Stimulated activated CD4-positive, alpha-beta T cell treated with anti-CD3 and anti-CD28 coated beads, Interleukin-1b, Interleukin-23, amount 100 ng/mL, for 24 hours (primary cell): ENCODE measurements at places on chromosomes 3 and 15.

DNA sequence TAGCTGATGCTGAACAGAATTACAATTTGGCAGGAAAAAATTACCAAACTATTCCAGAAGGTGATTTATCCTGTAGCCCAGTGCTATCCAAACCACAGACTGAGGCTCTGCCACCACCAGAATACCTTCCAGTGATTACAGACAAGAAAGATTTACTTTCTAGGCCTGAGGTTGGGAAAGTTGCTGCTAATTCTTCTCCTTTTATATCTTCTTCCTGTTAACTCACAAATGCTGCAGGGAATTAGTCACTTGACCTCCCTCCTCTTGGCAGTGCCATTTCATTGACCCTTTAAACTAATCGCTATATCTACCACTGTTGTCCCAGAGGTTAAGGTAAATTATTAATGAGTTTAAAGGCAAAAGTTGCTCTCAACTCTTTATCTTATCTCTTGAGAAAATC, 118.4 kb downstream of the CTNNB1 start:
- no peak for DNase-seq

- no peak for DNase-seq
Observed at GRCh38 chr3:76044601-76045600, 259.6 kb upstream of the ZNF717 start.

DNA sequence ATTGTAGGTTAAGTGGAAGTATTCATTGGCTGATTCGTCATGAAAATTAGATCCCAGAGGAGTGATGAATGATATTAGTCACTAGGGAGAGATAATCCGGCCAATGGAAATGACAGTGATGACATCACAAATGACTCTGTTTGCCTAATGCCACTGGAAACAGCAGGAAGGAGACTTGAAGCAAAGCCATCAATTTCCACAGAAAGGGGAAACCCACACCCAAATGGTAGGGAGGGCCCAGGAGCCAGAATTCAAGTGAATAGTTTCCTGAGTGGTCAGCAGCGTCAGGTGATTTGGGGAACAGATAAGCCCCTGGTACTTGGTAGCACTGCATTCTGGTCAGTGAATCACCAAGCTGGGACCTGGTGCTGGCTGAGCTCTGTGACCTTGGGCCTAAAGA, 3.3 kb upstream of the ADAMTS9 start:
- no peak for DNase-seq

DNA sequence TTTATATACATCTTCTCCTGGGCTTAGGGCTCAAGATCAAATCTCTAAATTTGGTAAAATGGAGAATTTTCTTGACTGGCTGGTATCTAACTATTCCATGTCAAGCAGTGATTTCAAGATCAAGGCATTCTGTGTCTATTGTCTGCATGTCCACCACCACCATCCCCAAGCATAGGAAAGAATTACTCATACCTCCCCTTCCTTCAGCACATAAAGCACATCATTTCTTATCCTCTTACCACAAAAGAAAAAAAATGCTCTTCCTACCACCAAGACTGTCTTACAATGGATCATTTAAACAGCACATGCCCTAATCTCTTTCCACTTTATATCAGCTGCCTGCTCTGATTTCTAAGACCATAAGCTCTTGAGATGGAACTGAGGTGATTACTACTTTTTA, 470.5 kb upstream of the THBS1 start:
- DNase-seq = no peak

DNA sequence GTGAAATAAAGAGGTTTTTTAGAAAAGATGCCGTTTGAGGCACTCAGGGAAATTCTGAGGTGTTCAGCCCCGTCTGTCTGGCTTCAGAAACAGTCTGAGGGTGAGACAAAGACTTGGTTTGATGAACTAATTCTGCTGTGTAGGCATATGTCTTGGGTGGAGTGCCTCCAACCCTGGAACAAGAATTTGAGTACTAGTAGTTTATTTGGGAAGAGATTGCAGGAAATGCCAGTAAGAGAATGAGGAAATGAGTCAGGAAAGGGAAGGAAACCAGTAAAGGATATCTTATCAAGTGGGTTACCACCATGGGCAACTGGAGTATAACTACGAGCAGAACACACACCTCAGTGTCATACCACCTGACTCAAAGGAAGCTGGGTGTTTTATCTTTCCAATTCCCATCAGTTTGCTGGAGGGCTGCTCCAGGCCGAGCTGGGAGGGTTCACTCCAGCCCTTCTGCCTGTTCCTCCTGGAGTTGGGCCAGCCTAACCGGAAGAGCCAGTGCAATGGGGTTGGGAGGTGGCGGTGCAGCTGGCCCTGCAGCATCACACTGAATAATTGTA, 75.3 kb downstream of the TGFBR2 start:
- no peak for DNase-seq

DNA sequence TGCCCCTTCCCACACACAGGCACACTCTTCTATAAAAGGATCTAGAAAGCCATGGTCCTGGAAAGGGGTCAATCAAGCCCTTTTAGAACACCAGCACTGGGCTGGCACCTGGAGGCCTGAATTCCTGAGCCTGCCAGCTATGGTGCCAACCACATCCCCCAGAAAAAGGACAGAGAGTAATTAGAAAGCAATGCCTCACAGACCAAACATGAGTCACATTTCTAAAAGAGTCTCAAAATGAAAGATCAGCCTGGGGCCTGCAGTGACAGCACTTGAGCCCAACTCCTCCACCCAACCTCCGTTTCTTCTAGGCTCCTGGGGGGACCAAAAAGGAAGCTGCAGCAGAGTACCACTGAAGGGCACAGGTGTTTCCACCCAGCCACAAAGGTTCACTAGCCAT, 14.1 kb downstream of the MYLK start:
- no peak for DNase-seq

DNA sequence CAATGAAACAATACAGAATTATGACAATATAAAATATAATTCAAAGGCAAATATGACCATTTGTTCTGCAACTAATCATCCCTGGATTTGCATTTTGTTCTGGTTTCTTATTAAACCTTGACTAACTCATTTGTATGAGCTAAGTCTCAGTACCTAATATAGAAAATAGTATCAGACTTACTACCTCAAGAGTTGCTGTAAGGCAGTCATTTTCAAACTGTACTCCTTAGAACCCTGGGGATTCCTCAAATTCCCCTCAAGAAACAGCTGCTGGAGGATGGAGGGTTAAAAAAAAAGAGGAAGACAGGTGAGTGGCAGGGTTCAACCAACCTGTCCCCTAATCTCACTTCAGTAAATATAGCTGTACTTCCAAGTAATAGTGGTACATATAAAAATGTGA, 11.1 kb downstream of the ZBTB11 start:
- no peak for DNase-seq

DNA sequence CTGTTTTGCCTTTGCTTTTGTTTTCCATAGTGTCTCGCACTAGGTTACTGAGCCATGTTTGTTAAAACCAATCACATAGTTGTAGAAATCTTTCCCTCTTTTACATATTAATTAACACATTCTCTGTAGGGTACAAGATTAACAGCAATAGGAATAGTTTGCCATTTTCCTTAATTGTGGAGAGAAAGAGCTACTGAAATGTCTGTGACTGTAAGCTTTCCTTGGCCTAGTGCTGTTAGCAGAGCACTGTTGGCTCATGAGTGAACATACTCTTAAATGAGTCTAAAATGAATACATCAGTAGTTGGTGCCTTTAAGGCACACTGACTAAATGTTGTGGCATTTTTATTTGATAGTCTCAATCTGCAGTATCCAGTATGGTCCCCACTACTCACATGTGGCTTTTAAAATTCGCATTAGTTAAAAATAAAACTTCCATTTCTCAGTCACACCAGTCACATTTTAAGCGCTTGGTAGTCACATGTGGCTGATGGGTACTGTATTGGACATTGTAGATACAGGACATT, 28.2 kb downstream of the CHD2 start:
- DNase-seq = no peak

GRCh38 chr3:128411574-128412064, 55.1 kb downstream of the DNAJB8 start:
- no peak for DNase-seq

DNA sequence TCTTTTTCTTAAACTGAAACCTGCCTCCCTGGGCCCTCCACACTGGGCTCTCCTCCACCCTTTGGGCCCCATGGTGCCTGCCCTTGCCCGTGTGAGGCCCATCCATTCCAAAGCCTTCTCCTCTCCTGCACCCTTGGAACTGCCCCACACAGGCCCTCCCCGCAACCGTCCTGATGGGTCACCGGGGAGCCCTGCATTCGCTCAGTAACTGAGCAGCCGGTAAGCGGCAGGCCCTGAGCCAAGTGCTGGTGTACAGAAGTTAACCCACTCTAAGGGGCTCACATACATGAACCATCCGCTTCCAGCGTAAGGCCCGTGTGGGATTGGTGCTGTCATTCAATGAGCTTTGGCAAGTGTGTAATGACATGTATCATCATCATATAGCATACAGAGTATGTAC, 5.4 kb upstream of the LRRC15 start:
- no peak for DNase-seq

- DNase-seq = no peak
Observed at GRCh38 chr3:137471130-137471529, 293.0 kb upstream of the SOX14 start.

GRCh38 chr15:41550066-41550775, 6.2 kb upstream of the RPAP1 start:
- no peak for DNase-seq

DNA sequence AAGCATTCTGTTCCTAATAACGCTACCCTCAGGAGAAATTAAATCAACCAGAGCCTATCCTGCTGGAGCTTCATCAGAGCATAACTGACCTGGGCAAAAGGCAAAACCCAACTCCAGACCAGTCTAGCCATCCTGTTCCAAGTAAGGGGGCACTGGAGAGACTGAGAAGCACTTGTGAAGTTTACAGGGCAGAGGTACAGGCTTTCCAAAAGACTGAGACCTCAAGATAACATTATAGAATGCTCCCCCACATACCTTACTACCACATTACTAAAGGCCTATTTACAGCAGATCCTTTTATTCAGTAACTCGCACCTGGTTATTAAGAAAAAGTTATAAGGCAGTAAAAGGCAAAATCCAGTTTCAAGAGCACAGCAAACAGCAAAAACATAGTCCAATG, 35.5 kb downstream of the RFX7 start:
- no peak for DNase-seq

DNA sequence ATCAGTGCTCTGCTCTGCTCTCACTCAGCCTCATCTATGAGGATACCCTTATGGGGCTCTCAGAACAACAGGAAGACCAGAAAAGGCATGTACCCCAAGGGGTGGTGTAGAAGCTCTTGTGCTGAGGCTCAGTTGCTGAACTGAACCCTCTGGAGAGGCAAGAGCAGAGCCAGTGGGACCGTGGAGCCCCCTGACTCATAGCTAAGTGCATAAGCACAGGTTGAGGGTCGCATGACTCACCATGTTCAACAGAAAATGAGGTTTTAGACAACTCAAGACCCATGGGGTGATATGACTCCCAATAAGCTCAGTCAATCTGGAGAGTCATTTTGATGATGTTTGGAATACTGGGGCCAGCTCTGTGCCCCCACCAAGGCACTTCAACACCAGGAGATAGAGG, 37.3 kb downstream of the CRYGS start:
- no peak for DNase-seq

GRCh38 chr15:81433462-81433861, 59.4 kb upstream of the TMC3 start:
- DNase-seq = no peak

DNA sequence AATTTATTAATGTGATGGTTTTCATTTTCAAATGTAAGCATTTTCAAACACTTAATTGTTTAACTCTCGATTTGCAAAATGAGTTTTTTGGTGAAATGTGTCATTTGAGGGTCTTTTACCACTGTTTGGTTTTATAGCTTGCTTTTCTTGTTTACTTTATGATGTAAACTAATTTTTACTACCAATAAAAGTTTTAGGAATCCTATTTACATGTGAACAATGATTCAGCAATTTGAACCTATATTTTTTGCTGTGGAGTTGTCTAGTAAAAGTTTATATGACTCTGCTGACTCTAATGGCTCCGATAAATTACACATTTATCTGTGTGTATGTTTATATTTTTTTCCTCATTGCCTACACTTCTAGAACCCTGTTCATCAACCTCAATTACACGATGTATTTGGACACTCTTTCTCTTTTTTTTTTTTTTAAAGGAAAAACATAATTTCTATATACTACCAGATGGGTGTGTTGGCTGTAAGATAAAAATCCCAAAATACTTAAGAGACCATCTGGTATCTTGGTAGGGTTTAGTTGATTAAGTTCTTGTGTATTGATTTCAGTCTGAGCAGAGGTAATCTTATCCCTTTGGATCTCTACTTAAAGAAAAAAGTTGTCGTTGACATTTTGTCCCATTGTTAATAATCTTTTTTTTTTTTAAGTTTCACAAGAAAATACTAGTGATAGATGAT, 89.5 kb downstream of the PTPRG start:
- no peak for DNase-seq

DNA sequence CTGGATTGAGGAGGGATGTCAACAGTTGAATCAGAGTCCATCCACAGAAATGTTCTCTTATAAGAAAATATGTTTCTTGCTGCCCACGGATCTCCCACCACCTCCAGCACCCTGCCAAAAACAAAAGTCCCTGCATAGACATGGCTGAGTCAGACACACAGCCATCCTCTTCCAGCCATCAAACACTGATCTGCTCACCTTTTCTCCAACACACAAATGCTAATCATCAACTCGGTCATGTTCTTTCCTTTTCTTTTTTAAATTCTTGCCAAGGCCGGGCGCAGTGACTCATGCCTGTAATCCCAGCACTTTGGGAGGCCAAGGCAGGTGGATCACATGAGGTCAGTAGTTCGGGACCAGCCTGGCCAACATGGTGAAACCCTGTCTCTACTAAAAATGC, 110.7 kb upstream of the IL12A start:
- no peak for DNase-seq

DNA sequence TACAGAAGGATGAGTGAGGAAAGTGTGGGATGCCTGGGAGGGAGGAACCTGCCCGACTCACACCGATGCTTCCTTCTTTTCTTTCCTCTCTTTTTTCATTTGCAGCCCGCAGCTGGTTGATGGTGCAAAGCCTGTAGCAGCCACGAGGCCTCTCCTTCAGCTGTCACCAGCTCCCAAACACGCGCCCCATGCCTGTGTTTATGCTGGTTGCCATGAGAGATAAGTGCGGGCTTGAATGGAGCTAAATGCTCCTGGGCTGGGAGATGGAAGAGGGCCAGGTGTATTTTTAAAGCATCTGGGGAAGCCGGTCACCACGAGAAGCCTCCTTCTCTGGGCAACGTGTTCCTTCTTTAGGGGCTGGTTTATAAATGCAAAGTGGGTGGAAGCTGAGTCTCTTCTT, 9.3 kb downstream of the COLQ start:
- no peak for DNase-seq

DNA sequence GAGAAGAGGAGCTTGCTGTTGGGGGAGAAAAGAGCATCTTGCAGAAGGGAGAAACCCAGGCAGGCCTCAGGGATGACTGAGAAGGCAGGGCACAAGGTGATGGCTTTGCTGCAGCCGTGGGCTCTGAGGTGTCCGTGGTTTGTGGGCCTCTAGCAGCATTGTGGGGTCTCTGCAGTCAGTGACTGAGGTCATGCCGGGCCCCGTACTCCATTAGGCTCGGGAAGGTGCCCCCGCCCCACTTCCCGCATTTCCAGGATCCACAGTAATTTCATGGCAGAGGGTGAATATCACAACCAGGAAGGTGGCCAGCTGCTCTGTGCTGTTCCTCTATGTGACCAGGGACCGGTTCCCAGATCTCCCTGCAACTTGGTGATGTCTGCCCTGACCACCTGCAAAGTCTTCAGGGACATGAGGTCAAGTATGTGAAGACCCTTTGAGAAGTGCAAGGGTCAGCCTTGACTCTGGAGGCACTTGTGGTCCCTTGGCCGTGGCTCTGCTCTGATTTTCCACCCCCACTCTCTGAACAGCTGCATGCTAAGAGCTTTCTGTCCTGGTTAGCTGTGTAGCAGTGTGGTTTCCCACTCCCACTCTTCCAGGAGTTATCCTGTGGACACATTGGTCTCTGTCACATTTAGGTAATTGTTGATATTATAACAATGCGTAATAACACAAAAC, 3.6 kb downstream of the KLF13 start:
- DNase-seq = no peak
